Daoy (cell line): ENCODE measurements at places on chromosomes 7 and 10. TPM values are rescaled to one million over a fixed set of nuclear protein-coding genes. Genes with fewer than 3 reads are reported as not detected.

The CRPPA gene
- total RNA-seq = 0.11 and 0.65 TPM in 2 replicates

The TRA2A gene
- 37.0 and 54.9 TPM in 2 replicates for total RNA-seq

DNA sequence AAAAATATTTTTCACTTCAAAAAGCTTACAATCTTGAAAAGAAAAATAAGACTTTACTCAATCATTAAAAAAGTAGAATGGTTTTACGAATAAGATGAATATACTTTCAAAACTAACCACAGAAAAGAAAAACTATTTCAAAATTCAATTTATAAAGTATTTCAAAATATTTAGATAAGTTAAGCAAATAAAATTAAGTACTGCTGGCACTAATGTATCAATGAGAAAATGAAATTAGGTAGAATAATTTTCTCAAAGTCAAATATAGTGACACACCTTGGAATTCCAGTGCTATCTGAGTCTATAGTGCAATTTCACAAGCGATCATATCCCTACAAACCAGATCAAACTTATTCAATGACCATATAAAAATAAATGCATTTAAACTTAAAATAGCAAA lies 109.8 kb upstream of the SEMA3A start:
- DNase-seq = no peak

The PHYHIPL gene
- not detected in 2 replicates for total RNA-seq

DNA sequence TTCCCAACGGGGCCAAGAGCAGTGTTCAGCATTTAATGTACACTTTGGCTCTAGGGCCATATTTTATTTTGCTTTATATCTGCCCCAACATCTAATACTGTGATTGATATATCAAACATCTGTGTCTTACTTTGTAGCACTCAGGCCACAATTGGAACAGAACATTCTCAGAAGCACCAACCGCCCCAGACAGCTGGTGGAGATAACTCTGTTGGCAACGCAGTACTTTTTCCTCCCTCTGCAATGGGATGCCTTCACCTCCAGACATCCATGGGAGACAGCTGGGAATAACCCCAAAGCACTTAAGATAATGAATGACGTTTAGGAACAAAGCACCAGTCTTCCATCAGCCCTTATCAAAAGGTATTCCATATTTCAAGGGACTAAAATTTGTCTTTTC lies 57.4 kb downstream of the PIP4K2A start:
- no peak for DNase-seq

The PAPOLB gene
- not detected in 2 replicates for total RNA-seq

GRCh38 chr10:124995605-124996004 lies 53.7 kb downstream of the ZRANB1 start:
- DNase-seq = no peak

GRCh38 chr10:50324046-50324445 lies 72.7 kb upstream of the ASAH2 start:
- no peak for DNase-seq

The THSD7A gene
- total RNA-seq = 0.11 and 0.48 TPM in 2 replicates

DNA sequence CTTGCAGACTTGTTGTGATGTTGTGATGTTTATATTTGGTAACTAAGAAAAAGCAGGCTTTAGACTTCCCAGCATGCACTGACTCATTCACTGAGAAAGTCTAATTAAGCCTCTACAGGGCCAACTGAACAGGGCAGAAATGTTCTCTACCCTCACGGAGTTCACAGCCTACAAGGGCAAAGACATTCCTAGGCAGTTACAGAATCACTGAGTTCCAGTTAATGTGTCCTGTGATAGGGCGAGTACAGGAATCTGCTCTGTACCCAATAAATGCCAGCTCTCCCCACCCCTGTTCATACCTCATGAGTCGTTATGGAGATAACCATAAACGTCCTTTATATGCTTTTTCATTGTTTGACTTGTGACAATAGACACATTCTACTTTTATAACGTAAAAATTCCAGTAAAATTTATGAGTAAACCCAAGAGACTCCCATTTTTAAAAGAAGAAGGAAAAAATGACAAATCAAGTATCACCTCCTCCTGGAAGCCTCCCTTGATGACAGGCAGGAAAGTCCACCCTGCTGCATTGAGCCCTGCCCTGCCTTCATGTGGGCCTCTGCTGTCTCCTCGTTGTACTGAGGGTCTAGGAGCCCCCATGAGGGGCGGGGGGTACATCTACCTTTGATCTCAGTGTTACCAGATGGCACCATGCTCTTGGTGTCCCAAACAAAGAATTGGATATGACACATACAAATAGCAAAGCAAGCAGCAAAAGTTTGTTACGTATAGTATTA lies 14.3 kb downstream of the MUC12 start:
- peak; percentile 51 for DNase-seq

The PRR15 gene
- total RNA-seq = 2.3 and 3.5 TPM in 2 replicates

DNA sequence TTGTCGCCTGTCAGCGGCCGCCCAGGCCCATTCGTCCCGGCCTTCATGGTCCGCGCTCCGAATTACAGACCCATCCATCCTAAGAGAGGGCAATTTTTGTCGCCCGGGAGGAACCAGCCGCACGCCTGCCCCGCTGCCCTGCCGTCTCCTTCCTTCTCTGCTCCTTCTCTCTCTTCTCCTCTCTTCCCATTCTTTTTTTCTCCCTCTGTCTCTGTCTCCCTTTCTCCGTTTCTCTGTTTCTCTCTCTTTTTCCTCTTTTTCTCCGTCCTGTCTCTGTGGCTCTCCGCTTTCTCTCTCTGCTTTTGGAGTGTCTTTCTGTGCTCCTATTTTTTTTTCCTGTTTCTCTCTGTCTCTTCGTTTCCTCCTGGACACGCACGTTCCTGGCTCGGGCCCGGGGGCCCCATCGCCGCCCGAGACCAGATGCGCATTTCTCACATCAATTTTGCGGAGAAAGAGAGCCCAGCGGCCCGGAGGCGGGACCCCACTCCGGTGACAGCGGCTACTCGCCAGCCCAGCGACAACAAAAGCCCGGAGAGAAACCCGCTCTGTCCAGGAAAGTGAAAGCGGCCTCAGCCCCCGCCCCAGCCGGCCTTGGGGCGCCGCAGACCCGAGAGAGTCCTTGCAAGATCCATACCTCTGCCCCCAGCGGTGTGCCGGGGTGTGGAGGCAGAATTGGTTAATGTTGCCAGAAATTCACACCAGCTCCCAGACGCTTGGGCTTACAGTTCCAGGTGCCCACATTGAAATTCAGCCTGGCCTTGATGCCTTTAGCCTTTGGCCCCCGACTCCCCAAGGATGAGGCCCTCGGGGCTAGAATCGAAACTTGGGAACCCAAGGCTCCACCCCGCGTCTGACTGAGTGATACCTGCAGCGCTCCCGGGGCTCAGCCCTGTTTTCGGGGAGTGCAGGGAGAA lies 4.1 kb downstream of the LBX1 start:
- peak; percentile 48 for DNase-seq

The SFTPA1 gene
- total RNA-seq = not detected in 2 replicates

GRCh38 chr7:132485136-132485535 lies 91.1 kb downstream of the PLXNA4 start:
- no peak for DNase-seq

DNA sequence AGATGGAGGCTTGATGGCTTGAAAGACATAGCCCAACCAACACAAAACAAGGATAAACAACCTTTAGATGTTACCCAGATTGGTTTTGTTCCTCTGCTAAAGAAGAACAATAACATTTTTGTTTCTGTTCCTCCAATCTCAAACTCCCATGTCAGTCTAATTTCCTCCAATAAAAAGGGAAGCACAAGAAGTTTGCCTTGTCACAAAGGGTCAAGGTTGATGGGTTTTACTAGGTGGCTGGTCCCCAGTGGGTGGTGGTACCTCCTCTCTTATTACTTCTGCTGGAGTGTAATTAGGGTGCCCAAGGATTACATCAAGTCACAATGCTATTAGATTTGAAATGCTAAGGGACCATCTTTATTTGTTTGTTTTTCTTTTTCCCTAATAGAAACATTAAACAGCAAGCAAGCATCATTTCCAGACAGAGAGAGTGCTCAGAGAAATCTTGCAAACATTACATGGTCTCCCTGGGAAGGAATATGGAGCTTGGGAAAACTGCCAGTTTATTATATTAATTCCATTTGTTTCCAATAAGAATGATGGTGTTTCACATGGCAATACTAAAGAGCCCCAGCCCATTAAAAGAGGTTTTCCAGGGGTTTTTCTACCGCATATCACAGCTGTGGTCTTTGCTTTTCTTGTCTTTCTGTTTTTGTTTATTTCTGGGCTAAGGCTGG lies 78.3 kb upstream of the AOAH start:
- no peak for DNase-seq

The SUN3 gene
- total RNA-seq = not detected in 2 replicates

DNA sequence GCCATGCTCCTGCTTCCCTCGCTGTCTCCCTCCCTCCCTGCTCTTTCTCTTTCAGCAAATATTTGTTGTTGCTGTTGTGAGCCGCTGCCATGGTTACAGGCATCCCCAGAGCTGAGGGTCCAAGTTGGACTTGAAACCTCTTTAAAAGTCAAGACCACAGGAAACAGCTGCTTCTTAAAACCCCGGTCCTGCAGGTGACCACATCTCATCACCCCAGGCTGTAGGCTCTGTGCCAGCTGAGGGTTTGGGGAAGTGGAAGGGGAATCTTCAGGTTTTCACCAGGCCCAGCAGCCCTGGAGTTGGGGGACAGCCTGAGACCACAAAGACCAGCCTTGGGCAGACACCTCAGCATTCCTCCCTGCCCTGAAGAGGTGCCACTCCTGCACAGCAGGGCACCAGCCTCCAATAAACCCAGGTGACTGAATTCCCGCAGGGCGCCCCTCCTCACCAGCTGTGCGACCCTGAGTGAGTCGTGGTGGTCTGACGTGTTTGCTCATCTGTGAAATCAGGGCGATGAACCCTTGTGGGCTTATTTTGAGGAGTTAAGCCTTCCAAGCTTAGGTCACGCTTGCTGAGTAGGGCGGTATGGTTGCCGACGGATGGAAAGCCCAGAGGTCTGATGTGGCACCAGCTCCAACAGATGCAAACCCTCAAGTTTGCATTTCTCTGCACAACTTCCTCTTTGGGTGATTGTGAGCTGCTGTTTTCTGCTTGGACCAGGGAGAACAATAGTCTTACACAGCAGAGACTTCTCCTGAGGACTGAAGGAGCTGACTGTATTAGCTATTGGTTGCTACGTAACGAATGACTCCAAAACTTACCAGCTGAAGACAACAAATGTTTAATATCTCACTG lies 24.8 kb downstream of the NPTX2 start:
- no peak for DNase-seq

The CRHR2 gene
- total RNA-seq = not detected in 2 replicates

DNA sequence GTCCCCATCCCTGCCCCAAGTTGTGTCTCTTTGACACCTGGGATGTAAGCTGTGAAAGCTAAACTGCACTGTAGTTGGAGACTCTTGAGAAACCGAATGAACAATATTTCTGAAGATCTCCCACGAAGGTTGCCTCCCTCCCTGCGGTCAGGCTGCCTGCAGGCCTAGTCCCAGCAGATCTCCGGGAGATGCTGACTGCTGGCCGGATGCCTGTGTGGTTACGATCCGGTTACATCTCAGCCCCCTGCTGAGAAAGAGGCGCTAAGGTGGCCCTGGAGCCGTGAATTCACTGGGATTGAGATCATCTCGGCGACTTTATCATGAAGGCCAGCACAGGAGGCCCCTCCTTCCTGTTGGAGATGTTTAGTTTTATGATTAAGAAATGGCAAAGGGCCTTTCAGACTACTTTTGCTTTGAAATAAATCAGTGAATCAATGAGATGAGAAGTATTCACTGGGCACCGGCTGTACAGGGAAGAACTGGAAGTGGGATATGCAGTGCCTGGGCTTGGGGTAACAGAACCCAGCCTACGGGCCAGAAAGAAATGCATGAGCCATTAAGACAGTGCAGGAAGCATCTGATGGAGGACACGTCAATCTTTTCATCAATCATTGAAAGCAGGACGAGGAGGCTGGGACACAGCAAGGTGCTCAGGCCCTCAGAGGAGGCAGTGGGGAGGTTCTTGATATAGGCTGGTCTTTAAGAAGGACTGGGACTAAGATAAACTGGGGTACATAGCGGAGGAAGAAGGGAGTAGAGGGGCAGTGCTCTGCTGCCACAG lies 177.6 kb downstream of the PRKAG2 start:
- peak; percentile 100 for DNase-seq

- DNase-seq = no peak
These were observed 6.3 kb upstream of the CAMK2B start for GRCh38 chr7:44331682-44332081.

GRCh38 chr10:3042589-3042988 lies 24.8 kb upstream of the PFKP start:
- no peak for DNase-seq

GRCh38 chr7:158849768-158850544 lies 6.4 kb upstream of the DYNC2I1 start:
- DNase-seq = no peak

GRCh38 chr7:158973440-158973839 lies 117.1 kb downstream of the DYNC2I1 start:
- peak; percentile 30 for DNase-seq

DNA sequence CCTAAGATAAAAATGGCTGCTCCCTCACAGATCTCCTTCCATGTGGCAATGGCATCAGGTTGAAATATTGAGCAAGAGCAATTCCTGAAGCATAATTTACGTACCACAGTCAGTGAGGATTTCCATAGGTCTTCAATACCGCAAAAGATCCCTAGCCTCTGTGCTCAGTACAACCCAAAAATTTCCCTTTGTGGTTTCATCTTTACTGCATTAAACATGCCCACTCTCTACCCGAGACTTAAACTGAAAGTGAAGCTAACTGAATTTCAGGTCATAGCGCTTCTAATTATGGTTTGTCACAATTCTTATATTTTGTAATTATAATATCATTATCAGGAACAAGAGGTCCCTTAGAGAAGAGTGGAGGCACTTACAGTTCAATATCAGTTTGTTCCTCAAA lies 1071.1 kb downstream of the XPNPEP1 start:
- DNase-seq = no peak

The GPR85 gene
- total RNA-seq = 1.4 and 3.4 TPM in 2 replicates

GRCh38 chr10:132461103-132461682 lies 64.2 kb downstream of the PWWP2B start:
- DNase-seq = no peak

DNA sequence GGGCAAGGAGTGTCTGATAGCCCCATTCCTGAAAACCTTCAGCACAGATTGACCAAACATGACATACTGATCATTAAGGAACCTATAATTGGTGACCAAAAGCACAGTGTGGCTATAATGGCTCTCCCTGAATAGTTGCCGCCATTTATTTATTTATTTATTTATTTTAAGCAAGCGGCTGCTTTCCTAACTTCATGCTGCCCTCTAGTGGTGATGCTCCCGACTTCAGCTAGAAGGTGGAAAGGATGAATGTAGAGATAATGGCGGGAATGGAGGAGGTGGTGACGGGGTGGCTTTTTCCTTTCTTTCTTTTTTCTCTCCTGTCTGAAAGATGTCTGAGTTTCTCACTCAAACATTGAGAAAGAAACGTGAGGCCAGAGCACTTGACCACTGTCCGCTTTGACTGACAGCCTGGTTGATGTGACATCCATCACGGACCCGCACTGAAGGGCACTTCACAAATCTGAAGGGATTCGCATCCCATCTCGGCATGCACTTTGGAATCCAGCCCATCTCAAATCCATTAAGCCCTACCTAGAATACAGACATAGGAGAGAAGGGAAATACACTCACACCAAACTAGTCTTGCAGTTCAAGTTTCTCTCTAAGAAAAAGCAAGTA lies 1090.1 kb downstream of the KCNMA1 start:
- DNase-seq = peak; percentile 68
